ENCODE measurements at places on chromosomes 4 and X.
A peak's percentile ranks its signal among the peaks of the same experiment; 100 is the strongest.

GRCh38 chrX:78957768-78958130 is 12.6 kb downstream of the P2RY10 start:
- no peak for ATAC-seq

GRCh38 chrX:103175944-103176753 is 38.8 kb upstream of the BEX4 start:
- ATAC-seq = no peak

DNA sequence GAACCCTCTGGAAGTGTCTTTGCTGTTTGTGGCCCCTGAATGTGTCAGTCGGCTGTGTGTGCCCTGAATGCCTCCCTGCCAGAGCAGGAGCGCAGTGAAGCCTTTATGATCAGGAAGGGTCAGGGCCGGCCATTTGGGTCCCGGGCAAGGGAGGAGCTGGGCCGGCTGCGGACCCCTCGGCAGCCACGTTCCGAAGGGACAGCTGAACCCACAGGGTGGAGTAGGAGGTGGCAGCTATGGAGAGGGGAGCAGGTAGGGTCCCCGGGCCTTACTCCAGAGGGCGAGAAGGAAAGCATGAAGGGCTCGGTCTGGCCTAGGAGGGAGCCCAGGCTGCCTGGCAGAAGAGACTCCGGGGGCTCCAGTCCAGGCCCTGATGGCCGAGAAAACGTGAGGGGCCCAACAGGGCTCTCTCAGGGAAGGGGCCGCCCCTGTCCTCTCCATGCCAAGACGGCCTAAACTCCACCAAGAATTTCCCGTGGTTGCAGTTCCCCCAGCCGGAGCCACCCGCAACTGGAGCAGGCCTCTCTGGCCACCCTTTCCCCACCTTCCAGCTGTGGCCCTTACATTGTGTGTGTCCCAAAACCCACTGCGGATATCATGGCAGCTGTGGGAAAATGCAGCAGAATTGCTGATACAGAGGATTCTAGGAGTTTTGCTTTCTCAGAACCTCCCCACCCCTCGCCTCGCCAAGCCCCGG is 182.2 kb upstream of the STK26 start:
- no peak for ATAC-seq

- no peak for ATAC-seq
These were observed 1.6 kb upstream of the SH3RF1 start for GRCh38 chr4:169272265-169272886.

GRCh38 chr4:183989931-183990330 is 84.8 kb downstream of the STOX2 start:
- no peak for ATAC-seq

DNA sequence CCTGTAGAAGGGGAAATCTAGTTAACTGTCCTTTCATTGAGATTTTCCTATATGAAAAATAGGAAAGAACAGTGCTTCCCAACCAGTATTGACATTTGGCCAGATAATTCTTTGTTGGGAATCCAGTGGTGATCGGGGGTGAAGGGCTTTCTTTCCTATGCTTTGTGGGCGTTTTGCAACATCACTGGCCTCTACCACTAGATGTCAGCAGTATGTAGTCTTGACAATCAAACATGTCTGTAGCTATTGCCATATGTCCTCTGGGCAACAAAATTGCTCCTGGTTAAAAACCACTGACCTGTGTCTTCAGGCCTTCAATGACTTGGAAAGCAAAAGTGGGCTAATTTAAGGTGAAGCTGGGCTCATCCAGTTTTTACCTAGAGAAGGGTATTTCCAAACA is 658.5 kb downstream of the DACH2 start:
- ATAC-seq = no peak

DNA sequence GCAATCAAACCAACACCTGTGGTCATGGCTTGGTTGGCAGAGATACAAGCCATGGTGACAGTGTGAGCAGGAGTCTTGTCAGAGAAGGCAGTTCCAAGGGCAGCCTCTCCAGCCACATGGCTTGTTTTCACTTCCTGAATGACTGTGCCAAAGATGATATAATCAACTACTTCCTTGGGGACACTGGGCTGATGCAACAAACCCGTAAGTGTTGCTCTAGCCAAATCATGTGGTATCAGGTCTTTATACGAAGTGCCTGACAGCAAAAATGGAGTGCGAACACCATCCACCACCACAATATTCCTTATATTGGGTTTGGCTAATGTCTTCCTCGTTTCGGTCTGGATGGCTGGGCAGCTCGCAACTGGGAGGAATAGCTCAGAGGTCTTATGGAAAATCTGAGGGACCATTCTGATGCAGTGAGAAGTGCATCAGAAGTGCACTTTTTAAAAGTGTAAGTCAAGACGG is 922.0 kb downstream of the NLGN4X start:
- no peak for ATAC-seq

GRCh38 chr4:187088070-187088799 is 364.6 kb upstream of the FAT1 start:
- no peak for ATAC-seq

DNA sequence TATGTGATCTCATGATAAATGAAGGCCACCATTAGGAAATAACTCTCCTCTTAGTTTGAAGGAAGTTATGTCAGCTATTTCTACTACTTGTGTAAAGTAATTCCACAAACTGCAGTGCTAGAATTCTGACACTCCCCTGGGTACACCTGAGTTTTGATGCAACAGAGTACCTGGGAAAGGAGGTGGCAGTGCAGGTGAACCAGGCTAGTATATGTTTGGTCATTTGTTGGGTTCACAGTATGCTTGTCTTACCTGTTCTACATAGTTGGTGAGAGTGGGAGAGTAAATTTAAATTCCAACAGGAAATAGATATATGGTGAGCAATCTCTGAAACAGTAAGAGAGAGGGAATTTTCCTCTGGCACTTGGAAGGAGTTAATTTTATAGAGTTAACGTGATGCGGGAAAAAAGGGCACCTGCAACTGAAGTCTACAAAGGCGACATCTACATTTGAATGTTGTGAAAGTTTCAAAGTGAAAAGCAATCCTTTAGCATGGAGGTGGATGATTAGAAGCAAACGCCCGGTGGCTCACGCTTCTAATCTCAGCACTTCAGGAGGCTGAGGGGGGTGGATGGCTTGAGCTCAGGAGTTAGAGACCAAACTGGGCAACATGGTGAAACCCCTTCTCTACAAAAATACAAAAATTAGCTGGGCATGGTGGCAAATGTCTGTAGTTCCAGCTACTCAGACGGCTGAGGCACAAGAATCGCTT is 8.3 kb upstream of the SLC10A6 start:
- no peak for ATAC-seq

DNA sequence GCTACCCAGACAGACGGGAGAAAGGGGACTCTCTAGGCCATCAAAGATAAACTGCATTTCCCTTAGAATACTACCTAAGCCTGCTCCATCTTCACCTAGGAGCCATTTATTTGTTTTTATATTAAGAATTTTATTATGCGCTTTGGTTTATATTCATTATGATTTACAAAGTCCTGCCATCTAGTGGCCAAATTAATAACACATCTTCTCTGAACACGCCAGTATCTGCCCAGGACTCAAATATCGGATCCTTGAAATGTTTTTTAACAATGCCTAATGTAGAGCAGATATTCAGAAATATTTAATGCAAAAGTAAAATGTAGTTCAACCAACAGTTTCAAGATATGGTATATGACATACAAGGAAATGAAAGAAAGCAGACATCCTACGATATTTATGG is 20.8 kb upstream of the PRPS2 start:
- no peak for ATAC-seq

GRCh38 chr4:48315728-48316630 is 25.4 kb upstream of the SLAIN2 start:
- no peak for ATAC-seq

DNA sequence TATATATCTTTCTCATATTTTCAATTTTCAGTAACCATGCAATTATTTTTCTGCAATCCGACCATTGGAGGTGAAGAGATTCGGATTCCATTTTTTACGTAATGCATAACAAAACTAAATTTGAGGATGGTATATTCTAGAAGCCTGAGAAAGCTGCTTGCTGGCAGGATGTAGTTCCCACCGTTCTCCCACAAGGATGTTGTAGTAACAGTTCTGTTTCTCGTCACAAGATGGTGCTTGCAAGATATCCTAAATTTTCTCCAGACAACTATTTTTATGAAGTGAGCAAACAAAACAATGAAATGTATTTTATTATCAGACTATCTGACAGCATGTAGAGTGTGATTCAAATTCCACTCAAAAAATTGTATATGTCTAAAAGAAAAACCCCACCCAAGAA is 10.7 kb downstream of the PWWP3B start:
- no peak for ATAC-seq

- no peak for ATAC-seq
These were observed 272.2 kb downstream of the DHRSX start for GRCh38 chrX:2228536-2228935.

GRCh38 chrX:154449618-154450017 is 5.7 kb downstream of the FAM50A start:
- ATAC-seq = no peak

DNA sequence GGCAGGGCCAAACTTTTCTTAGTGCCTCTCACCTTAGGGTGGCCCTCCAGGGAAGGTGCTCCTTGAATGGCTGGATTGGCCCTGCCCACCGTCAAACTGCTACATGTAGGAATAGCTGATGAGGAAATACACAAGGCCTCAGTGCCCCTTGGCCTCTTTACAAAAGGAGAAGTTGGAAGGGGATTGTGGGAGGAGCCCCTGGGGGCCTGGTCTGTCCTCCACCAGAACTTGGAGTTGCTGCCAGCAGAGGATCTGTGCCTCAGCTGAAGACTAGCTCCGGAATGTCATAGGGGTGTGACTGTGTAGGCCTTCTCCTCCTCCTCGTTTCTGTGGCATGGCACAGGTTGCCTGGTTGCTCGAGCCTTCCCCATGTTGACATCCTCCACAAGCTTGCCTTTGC is 142.7 kb downstream of the AMMECR1 start:
- ATAC-seq = no peak

- no peak for ATAC-seq
These were observed 124.9 kb downstream of the PCDH7 start for GRCh38 chr4:30844861-30845582.

GRCh38 chr4:40325406-40326019 is 9.6 kb upstream of the CHRNA9 start:
- peak; percentile 96 for ATAC-seq

GRCh38 chrX:45628041-45628440 is 427.4 kb upstream of the DIPK2B start:
- ATAC-seq = no peak

- no peak for ATAC-seq
These were observed 327.7 kb downstream of the DKK2 start for GRCh38 chr4:106708464-106708816.

GRCh38 chrX:2715066-2715600 is 24.0 kb downstream of the CD99 start:
- no peak for ATAC-seq

GRCh38 chr4:159413306-159413943 is 310.5 kb downstream of the RAPGEF2 start:
- ATAC-seq = no peak

DNA sequence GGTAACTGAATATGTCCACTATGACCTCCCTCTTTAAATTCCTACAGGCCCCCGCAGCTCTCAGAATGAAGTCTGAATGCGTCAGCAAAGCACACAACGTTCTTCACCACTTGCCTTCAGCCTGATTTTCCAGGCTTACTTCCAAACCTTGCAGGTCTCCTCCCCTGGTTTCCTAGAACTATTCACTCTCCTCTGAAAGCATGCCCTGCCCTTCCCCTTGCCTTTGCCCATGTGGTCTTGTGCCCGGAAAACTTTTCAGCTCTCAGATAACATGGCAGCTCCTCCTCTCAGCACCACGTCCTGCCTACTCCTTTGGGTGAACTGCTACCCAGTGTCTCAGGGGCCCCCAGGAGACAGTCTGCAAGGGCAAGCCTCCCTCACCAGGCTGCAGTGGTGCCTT is 268.5 kb upstream of the LDB2 start:
- no peak for ATAC-seq

DNA sequence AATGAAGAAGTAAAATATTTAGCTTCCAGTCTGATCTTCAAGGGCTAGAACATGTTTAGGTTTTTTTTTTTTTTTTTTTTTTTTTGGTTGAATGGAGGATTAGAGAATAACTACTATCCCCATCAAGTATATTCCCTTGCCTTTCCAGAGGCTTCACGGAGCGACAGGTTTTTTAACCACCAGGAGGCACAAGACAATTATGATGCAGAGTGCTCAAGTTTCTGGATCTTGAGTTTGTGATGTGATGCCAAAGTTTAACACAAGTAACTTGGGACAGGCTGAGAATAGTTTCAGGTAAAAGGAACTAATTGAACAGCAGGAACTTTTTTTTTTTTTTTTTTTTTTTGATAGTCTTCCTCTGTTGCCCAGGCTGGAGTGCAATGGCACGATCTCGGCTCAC is 30.3 kb downstream of the CCNI start:
- no peak for ATAC-seq

GRCh38 chr4:6027392-6027791 is 9.2 kb upstream of the C4orf50 start:
- no peak for ATAC-seq

DNA sequence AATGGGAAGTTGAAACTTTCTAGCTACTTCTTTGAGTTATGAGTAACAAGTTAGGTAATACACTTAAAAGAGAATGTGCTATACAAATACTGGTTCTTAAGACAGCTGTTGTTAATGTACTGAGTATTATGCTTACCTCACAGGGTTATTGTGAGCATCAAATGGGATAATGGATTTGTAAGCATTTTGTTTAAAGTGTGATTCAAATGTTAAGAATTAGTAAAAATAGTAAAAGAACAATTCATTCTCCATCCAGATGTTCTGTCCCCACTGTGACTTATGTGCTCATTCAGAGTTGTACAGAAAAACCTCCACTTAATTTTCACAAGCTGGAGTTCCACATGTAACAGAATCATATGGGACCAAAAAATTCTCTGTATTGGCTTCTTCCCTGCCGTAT is 63.6 kb downstream of the AR start:
- no peak for ATAC-seq

DNA sequence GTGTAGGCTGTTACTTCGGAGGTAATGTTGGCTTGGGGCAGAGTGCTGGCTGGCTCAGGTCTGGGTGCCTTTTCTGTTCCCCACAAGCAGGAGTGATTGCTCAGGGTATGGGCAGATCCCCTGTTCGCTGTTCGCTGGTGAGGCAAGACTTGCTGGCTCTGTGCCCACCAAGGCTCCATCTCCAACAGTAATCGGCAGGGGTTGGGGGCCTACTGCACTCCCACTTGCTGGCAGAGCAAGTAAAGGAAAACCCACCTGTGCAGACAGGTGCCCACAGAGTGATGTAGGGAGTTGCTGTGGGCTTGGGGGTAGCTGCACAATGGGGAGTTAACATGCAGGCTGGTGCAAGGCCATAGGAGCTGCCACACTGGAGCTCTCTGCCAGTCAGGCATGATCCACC is 8.0 kb upstream of the TMSB15C start:
- no peak for ATAC-seq

GRCh38 chrX:23981711-23982110 is 45.3 kb downstream of the KLHL15 start:
- ATAC-seq = no peak

DNA sequence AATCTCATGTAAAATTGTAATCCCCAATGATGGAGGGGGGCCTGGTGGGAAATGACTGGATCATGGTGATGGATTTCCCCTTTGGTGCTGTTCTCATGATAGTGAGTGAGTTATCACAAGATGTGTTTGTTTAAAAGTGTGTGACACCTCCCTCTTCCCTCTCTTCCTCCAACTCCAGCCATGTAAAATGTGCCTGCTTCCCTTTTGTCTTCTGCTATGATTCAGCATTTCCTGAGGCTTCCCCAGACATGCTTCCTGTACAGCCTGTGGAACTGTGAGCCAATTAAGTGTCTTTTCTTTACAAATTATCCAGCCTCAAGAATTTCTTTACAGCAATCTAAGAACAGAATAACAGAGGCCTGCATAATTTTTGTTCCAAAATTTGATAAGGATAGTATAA is 85.2 kb downstream of the ANAPC10 start:
- ATAC-seq = no peak

GRCh38 chrX:70087857-70088630 is 25.8 kb downstream of the OTUD6A start:
- ATAC-seq = no peak

Measured in activated CD4-positive, CD25-positive, alpha-beta regulatory T cell treated with anti-CD3 and anti-CD28 coated beads, Interleukin-2, amount 50 U/mL, for 24 hours (primary cell).